AG08395 (cell line): ENCODE measurements at places on chromosomes 1 and 21.

DNA sequence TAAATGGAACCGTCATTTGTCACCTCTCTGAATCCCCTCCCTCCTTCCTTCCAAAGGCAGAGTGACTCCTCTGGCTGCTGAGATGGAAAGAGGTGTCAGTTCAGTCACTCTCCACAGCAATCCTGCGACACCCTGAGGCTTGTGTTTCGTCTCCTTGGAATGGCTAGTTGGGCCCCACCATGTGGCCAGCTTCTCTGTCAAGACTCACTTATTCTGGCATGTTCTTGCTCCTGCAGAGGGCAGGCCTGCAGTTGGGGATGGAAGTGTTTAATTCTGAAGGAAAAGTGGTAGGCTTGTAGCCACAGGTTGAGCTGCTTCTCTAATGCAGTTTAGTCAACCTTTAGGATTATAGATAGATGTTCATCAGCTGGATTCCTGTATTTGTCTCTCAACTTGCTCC, 149.6 kb downstream of the LMO4 start:
- no peak for DNase-seq

DNA sequence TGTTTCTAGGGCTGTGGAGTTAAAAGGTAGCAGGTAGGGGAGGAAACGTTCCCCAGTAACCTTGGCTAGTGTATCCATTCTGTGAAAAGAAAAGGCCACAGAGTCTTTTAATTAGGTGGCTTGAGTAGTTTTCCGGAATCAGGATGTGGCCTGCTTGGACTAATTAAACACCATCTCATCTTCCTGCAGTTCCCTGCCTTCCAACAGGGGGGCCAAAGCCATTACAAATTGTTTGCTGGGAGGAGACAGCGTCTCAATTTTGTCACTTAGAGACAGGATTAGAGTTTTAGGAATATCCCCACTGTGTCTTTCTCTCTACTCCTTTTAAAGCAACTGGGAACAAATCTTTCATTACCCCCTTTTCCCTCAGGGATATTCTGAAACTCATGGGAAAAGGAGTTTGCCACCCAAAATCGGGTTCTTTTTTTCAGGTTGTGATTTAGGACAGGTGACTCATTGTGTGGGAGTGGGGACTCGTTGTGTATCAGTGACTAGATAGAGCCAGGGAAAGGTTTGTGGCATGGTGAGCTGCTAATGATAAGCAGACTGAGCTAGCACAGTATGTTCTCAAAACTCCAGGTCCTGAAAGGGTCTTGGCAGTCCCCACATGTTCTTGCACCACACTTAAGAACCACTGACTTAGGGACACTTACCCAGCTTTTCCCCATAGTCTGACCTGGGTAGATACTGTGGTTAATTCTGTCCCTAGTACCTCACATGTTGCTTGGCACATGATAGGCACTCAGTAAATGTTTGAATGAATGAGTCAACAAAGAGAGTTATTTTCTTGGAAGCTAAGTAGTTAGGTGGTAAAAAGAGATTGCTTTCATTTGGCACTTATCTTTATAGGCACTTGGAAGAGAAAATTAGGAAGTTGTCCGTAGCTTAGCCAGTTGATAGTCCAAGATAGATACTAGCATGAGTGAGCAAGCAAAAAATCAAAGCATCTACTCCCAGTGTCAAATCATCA, 22.5 kb downstream of the INTS3 start:
- no peak for DNase-seq

DNA sequence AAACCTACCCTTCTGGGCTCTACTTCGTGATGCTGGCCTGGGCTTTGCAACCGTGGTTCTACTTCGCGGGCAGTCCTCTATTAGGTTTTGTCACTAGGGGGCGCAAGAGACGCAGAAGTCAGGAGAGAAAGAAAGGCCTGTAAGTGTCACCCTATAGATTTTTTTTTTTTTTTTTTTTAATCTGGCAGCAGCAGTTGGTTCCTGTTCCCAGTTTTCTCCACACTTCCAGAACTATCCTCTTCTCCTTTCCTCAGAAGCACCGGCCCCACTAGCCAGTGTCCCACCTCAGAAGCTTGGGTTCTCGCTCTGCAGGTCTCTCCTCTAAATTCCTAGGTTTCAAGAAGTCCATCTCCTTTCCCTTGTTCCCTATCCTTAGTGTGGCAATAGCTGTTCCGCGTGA, 9.1 kb upstream of the LCE2D start:
- DNase-seq: peak; percentile 46

DNA sequence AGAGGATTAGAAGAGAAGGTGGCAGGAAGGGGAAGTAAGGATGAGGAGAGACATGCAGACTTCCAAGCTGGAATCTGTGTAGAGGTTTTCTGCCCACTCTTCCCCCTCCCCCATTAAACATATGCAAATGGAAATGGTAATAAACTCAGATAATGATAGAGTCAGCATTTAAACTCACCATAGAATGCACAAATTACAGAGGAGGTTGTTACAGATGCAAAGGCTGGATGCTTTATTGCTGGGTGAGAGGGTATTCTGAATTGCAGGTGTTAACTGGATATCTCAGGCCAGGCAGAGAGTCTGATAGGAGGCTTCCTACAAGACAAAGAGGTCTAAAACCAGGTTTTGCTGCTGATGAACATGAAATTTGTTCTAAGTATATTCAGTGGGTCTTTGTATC, 372.5 kb downstream of the SEC16B start:
- DNase-seq: no peak

- no peak for DNase-seq
These were observed 38.6 kb downstream of the BMP8A start for GRCh38 chr1:39529901-39530535.

- DNase-seq: no peak
These were observed 9.1 kb downstream of the CELA2A start for GRCh38 chr1:15465674-15466073.

GRCh38 chr1:210992837-210993236, 141.1 kb downstream of the KCNH1 start:
- no peak for DNase-seq

DNA sequence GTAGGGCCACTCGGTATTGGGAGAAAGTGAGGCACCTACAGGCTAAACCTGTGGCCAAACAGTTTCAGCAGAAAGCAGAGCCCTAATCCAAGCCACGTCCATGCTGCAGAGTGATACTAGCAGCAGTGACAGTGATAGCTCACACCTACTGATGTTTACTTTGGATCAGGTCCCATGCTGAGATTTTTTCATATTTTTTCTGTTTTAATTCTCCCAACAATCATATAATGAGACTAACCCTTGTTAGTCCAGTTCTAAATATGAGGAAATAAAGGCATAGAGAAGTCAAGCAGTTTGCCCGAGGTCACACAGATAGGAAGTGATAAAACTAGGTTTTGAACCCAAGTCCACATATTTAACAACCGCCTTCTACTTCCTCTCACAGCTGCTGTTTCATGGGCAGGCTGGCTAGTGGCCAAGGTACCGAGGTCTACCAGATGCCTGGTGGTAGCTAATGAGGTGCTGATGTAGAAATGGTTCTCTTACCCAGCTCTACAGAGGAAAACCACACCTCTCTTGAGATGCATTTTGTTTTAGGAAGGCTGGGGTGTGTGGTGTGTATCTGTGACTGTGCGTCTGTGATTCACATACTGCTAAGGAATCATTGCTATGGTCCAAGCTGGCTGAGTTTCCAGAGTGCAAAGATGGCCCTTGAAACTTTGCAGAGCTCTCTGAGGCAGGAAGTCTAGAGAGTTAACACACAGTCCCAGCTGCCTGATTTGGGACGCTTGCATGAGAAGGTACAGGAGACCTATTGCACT, 80.3 kb upstream of the ARTN start:
- DNase-seq: peak; percentile 84

DNA sequence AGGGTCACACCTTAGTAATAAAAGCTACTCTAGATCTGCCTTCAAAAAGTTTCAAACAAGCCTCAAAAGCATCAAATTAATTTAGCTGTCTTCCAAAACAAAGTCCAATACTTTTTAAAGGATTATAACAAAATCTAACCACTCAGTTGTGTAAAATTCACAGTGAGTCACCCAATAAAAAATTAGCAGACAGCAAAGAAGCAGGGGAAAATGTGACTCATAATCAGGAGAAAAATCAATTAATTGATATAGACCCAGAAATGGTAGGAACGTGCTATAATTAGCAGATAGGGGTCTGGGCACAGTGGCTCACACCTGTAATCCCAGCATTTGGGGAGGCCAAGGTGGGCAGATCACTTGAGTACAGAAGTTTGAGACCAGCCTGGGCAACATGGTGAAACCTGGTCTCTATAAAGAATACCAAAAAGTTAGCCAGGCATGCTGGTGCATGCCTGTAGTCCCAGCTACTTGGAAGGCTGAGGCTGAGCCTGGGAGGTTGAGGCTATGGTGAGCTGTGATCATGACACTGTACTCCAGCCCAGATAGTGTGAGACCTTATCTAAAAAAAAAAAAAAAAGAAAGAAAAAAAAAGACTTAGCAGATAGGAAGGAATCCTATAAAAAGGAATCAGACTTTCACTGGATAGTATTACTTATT, 8.1 kb upstream of the MYOG start:
- no peak for DNase-seq

- no peak for DNase-seq
These were observed 212.7 kb upstream of the FGGY start for GRCh38 chr1:59083946-59084865.

- peak; percentile 98 for DNase-seq
These were observed 53.5 kb downstream of the MRPL37 start for GRCh38 chr1:54253480-54253879.

DNA sequence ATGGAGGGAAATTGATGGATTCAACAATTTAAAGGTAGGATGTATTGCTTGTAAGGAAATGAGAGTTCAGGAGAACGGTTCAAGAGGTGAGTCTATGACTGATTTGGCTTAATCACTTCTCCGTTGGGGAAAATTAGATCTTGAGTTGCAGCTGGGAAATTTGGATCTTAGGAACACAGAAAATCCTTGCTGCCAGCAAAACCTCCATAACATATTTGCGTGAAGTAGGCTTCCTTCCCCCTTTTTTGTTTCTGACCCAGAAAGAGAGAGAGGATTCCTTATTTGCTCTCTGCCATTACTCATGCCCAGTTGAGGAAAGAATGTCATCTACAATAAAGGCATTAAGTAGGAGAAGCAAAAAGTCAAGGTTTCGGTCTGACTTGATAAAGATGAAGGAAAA, 73.5 kb upstream of the PDC start:
- no peak for DNase-seq

DNA sequence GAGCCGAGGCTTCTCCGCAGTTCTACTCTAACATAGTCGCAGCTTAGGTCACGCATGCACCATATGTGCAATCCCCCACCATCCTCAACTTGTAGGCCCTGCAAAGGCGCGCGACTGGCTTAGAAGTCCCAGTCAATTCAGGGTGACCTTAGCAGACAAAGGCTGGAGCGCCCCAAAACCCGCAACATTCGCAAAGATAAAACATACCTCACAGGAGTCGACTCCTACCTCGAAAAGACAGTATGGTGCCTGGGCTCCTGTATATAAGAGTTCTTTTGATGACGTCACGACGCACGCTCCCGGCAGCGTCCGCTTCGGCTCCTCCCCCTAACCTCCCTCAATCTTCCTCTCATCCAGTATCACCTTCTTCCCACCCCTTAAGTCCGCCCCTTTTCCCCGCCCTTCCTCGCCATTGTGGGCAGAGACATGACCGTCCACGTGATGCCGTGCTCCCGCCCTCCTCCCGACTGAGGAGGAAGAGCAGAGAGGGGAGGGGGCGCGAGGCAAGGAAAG, at the start of gene GAS5:
GAS5 (minus strand) TSS at position 237 of the 513 bp plus-strand sequence.
- peak; percentile 98 for DNase-seq

GRCh38 chr1:119250299-119250698, 109.8 kb upstream of the WARS2 start:
- no peak for DNase-seq

DNA sequence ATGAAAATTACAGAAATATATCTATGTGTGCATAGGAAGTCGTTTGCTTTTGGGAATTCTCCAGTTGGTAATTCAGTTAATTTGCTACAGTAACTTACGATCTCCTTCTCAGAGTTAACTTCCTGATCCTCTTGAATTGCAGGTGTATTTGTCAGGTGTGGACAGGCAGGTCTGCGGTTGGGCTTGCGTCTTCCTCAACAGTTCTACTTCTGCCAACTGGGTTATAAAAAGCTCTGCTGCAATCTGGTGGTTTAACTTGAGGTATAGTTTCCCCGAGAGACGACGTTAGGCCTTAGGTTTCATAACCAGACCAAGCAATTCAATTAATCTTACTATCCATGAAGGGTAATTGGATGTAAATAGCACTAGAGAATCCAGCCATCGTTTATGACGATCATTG, 88.2 kb downstream of the GABPA start:
- DNase-seq: no peak

DNA sequence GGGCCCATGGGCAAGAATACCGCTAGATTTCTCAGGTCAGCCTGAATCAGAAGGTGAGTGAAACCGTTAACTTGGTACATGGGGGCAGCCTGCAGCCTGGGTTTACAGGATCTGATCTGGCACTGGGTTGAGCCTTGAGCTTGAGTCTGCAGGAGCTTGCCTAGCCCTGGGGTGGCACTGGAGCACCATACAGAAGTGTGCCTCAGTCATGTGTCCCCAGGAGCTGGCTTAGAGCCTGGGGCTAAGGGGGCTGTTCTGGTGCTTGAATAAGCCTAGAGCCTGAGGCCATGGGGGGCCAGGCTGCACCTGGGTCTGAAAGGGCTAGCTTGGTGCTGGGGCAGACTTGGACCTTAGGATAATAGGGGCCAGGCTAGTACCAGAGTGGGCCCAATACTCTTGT, 457.2 kb upstream of the PBX1 start:
- no peak for DNase-seq

DNA sequence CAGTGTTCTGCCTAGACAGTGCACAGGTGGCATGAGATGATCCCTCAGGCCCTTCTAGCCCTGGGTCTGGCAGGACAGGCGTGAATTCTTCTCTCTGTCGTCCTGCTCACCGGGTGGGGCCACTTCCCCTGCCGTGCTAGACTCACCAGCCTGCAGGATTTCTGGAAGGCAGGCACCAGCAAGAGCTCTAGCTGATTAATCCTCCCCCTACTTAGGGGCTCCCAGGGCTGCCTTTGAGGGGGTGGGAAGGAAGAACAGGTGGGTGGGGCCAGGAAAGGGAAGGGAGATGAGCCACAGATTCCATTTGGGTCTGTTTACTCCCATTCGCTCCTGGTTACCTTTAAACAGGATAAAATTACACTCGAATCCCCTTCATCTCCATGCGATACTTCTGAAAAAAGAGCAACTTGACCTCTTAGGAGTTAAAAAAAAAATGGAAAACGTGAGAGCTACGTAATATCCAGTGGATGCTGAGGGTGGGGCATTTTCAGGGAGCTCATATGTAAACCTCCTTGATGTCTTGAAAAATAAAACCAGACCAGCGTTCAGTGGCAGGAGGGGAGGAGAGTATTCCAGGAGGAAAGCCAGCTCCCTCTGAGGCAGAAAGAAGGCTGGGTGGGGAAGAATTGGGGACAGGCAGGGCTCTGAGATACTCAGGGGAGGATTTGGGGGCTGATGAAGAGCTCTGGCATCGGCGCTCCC, 665.5 kb downstream of the PTPRU start:
- no peak for DNase-seq

- DNase-seq: no peak
These were observed 2.2 kb upstream of the HAO2 start for GRCh38 chr1:119366424-119366823.

- peak; percentile 63 for DNase-seq
These were observed 96.6 kb downstream of the FGGY start for GRCh38 chr1:59393211-59394180.

- no peak for DNase-seq
These were observed 25.5 kb downstream of the UTS2 start for GRCh38 chr1:7827126-7827955.

- no peak for DNase-seq
These were observed 808.6 kb downstream of the USP25 start for GRCh38 chr21:16538405-16538804.

- DNase-seq: no peak
These were observed 124.6 kb downstream of the BACH1 start for GRCh38 chr21:29423099-29423870.
